ENCODE measurements at places on chromosomes 7 and 10.

- no peak for DNase-seq
Measured at GRCh38 chr7:55288070-55288824, 76.9 kb upstream of the LANCL2 start.

GRCh38 chr7:157446322-157446721 lies 109.5 kb downstream of the DNAJB6 start:
- no peak for DNase-seq

DNA sequence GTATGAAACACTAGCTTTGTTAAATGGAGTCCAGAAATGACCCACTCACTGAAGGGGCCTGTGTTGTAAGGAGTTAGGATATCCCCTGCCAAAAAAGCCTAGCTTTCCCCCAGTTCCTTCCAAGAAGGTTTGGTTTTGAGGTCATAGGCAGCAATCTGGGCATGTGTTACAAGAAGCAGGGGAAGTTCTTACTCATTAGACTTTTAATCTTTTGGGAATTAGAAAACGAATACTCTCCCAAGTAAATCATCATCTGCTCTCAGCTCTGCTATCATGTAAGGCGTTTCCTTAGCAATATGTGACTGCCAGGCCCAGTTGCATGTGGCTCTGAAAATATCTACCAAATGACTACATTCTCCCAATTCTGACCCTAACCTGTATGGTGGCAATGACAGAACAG lies 3.7 kb downstream of the NOD1 start:
- no peak for DNase-seq

DNA sequence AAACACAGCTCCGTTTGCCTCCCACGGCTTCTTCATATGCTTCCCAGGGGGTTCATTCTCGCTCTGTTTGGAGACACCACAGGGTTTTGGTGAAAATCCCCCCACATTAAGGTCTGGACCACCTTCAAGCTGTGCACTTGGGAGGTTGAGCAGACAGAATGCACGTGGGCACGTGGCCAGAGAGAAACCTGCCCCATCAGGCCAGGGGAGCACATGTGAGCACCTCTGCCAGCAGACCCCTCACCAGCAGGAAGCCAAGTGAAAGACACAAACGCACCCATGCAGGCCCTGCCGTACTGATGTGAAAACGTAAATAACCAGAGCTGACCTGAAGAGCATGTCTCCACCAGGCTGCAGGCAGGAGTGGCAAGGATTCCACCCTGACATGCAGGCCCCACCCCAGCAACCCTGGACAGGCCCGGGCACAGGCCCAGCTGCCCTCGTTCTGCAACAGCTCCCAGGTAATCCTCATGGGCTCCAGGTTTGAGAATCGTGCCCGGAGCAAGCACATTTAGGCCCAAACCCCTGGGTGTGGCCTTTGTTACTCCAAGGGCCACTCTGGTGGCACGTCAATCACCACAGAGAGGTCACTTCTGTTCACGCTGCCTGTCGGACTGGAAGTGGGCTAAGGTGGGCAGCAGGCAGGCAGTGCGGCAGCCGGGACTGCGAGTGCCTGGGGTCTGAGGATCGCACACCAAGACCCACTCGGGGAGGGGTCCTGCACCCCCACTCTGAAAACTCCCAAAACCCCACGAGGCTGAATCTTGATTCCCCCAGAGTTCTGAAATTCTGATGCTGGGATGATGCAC lies 184.4 kb downstream of the PTPRN2 start:
- DNase-seq, result no peak

- DNase-seq, result no peak
Measured at GRCh38 chr7:30065746-30066145, 37.5 kb downstream of the PLEKHA8 start.

DNA sequence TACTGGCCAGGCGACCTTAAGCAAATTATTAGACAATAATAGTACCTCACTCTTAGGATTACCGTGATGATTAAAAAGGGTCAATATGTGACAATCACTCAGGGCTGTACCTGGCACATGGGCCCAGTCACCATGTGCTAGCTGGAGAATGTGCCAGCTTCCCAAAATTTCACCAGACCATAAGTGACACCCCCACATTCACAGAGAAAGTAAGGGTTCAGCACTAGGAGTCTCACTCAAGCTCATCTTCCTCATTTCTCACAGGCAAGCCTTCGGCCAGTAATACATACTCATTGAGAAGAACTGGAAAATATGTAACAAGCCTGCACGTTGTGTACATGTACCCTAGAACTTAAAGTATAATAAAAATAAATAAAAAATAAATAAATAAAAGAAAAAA lies 22.4 kb upstream of the C10orf71 start:
- no peak for DNase-seq

DNA sequence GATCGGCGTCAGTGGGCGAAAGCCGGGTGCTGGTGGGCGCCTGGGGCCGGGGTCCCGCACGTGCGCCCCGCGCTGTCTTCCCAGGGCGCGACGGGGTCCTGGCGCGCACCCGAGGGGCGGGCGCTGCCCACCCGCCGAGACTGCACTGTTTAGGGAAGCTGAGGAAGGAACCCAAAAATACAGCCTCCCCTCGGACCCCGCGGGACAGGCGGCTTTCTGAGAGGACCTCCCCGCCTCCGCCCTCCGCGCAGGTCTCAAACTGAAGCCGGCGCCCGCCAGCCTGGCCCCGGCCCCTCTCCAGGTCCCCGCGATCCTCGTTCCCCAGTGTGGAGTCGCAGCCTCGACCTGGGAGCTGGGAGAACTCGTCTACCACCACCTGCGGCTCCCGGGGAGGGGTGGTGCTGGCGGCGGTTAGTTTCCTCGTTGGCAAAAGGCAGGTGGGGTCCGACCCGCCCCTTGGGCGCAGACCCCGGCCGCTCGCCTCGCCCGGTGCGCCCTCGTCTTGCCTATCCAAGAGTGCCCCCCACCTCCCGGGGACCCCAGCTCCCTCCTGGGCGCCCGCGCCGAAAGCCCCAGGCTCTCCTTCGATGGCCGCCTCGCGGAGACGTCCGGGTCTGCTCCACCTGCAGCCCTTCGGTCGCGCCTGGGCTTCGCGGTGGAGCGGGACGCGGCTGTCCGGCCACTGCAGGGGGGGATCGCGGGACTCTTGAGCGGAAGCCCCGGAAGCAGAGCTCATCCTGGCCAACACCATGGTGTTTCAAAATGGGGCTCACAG lies 1.1 kb downstream of the EGFR start:
- peak; percentile 68 for DNase-seq

- DNase-seq, result no peak
Measured at GRCh38 chr10:117399341-117400196, 24.3 kb upstream of the PDZD8 start.

DNA sequence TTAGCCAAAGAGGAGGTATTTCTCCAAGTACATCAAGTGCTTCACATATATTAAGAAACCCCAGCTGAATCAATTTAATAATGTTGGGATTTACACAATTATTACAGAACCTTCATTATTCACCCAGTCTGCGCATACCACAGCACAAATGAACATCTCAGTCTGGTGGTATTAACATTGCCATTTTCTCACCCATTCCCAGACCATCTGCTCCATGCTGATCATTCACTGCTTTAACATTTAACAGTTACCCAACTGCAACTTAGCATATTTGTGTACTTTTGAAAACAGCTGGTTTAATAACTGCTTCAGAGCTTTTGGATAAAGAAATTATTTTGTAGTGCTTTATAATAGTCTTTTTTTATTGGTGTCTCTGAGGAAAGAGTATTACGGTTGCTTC lies 1072.1 kb downstream of the NXPH1 start:
- no peak for DNase-seq

Data from islet precursor cell (in vitro differentiated cells).